HuH-7 (cell line): ENCODE measurements at places on chromosomes 11 and 22.
A peak's percentile ranks its signal among the peaks of the same experiment; 100 is the strongest.

GRCh38 chr22:17972385-17973191 is 51.8 kb downstream of the MICAL3 start:
- peak; percentile 62 for DNase-seq

DNA sequence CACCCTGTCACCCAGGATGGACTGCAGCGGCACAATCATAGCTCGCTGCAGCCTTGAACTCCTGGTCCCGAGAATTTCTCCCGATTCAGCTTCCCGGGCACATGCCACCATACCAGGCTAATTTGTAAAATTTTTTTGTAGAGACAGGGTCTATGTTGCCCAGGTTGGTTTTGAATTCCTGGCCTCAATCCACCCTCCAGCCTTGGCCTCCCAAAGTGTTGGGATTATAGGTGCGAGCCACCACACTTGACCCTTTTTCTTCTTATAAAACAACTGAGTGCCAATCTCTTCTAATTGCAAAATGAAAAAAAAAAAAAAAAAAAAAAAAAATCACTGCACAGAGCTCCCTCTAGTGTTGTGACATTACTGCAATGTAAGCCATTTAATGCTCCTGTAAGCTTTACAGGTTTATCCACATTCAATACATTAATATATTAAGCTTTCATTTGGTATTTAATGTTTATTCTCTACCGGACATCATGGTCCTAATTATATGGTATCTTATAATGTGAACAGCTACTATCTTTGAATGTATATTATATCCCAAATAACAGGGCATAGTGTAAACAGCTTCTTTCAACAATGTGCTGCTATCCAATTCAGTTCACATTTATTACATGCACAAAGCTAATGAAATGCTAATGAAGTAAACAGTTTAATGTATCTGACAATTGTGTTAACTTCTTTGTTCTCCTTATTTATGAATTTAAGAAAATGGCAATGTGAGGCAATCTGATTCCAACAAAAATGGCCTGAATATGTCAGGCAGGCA is 44.6 kb downstream of the COPB1 start:
- no peak for DNase-seq

- DNase-seq = no peak
Observed at GRCh38 chr11:68521969-68522652, 61.6 kb downstream of the PPP6R3 start.

DNA sequence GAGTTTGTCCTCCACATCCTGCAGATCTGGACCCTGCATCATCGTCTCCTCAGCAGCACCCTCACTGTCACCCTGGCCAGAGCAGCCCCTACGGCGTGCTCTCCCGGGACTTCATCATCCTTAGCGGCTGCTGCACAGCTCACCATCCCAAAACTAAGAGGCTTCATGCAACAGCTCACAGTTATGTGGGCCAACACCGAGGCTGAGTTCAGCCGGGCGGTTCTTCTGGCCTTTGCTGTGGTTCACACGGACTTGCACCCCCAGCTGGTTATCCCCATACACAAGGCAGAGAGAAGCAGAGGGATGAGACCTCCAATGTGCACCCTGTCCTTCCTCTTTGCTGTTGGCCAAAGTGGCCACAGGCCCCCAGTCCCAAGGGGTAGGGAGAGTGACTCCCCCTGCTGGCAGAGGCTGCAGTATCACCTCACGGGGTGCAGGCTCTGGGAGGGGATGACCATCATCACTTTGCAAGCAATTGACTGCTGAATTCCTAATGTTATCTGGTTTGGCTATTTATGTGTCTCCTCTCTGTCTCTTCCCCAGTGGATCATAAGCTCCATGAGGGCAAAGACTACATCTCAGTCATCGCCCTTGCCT is 276.8 kb downstream of the BRD1 start:
- DNase-seq = peak; percentile 52

DNA sequence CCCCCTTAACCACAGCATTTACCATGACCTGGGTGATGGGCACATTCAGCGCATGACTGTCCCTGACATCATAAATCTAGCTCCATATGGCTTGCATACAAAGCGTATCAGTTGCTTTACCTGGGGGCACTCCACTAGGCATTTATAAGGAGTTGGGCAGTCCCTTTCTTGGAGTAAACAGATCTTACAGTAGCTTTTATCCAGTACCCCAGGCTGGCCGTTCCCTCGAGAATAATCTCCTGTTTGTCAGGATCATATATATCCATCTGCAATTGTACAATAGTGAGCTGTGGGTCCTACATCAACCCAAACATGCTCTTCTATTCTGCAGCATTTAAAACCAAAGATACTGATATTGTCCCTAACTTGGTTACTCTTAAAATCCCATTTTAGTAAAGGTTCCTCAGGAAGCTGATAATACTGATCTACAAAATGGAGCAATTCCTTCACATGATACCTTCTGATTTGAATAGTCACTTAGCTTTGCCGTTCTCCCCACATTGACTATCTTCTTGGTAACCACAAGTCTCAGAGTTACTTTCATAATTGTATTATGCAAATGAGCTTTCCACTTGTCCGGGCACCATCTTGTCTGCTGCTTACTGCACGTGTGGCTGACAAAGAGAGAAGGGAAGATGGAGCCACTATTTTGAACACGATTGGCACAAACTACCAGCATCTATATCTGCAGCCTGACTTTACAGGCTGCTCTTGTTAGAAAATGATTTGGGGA is 205.0 kb downstream of the CWF19L2 start:
- DNase-seq = no peak

- DNase-seq = no peak
Observed at GRCh38 chr22:42964994-42965699, 49.8 kb downstream of the PACSIN2 start.

DNA sequence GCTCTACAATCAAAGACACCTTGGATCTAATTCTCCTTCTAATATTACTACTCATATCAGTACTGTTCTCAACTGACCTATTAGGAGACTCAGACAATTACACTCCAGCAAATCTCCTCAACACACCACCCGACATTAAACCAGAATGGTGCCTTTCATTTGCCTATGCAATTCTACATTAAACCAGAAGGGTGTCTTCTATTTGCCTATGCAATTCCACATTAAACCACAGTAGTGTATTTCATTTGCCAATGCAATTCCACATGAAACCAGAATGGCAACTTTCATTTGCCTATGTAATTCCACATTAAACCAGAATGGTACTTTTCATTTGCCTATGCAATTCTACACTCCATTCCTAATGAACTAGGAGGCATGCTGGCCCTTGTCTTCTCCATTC is 15.3 kb upstream of the APOL3 start:
- no peak for DNase-seq

DNA sequence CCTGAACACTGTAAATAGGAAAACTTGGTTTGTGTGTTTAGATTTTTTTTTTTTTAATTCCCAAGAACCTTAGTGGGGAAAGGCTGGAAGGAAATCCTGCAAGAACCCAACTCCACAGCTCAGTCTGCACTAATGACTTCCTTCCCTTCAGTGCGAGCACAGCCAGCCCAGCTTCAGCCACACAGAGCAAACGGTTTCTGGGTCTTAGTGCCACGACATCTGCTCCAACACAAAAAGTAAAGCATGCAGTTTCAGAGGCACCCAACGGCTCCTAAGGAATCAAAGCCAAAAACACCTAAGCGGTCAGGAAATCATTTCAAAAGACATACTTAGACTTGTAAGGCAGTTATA is 236.1 kb downstream of the TTC28 start:
- DNase-seq = peak; percentile 46

GRCh38 chr11:125871391-125872137 is 15.9 kb upstream of the HYLS1 start:
- peak; percentile 68 for DNase-seq

- DNase-seq = no peak
Observed at GRCh38 chr22:37163575-37164504, 14.1 kb upstream of the IL2RB start.

- no peak for DNase-seq
Observed at GRCh38 chr11:116871248-116871647, 33.8 kb upstream of the APOA1 start.

- peak; percentile 34 for DNase-seq
Observed at GRCh38 chr11:18383388-18384156, 10.8 kb upstream of the LDHA start.

DNA sequence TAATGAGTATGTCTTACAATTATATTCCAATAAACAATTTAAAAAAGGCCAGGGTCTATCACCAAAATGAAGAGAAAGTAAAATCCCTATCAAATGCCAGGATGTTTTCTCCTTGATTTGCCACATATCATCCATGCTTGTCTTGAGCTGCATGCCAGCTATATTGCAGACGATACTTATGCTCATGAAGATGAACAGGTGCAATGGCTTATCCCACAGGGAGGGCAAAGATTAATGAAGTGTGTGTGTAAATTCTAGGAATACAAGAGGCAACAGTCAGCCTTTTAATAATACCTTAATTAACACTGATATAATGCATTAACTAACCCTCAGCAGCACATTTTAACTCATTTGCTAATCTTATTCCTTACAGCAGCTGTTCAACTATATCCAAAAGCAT is 850.5 kb downstream of the KCNA4 start:
- DNase-seq = no peak

GRCh38 chr11:22516111-22516510 is 109.5 kb downstream of the FANCF start:
- DNase-seq = no peak

DNA sequence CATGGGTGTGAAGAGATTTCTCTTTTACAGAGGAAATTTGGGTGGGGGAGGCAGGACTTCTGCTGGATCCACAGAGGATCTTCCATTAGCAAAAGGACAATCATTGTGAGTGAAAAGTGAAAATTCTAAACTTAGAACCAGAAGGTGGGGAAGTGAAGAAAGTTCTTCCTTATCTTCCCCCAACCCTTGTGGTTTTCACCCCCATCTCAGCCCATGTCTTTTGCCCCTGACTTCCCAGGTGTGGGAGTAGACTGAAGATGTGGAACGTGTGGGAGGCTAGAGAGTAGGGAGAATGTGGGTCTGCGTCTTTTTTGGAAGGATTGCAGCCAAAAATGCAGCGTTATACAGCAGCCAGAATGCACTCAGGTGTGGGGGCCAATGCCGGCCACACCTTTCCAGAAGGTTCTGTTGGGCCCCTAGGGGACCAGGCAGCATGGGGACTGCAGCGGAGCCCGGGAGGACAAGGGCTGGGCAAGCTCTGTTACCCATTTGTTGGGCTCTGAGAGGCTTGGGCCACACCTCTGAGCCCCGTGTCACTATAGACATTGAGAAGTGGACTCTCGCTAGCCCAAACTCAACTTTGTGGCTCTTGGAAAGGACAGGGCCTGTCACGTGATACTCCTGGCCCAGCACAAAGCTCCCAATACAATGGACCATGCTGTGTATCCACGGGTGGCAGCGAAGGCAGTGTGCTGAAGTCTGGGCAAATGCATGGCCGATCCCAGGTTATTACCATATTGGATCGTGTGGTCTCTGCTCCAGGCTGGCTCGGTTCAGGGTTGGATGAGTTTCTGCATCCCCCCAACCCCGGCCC is 32.8 kb upstream of the LINC01488 start:
- DNase-seq = no peak

- no peak for DNase-seq
Observed at GRCh38 chr11:57541169-57541568, 3.8 kb downstream of the SMTNL1 start.

DNA sequence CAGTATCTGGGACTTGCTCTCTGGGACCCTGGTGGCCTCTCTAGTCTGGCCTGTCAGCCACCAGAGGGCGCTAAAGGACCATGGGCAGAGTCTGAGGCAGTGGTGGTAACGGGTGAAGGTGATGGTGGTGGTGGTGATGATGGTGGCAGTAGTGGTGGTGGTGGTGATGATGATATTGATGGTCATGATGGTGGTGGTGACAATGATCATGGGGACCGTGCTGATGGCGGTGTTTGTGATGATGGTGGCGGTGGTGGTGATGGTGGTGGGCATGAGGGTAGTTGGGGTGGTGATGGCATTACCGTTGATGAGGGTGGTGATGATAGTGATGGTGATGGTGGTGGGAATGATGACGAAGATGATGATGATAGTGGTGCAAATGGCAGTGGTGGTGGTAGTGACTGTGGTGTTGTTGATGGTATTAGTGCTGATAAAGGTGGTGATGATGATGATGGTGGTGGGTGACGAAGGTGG is 16.0 kb downstream of the TRPM5 start:
- peak; percentile 88 for DNase-seq

- no peak for DNase-seq
Observed at GRCh38 chr11:110000850-110001249, 92.3 kb upstream of the ZC3H12C start.

GRCh38 chr22:43426816-43427215 is 15.0 kb downstream of the MPPED1 start:
- DNase-seq = no peak

GRCh38 chr22:49753961-49754695 is 73.5 kb downstream of the BRD1 start:
- no peak for DNase-seq

- no peak for DNase-seq
Observed at GRCh38 chr11:62601122-62601371, 618 bp downstream of the MTA2 start.

- no peak for DNase-seq
Observed at GRCh38 chr22:48806227-48806781, 1021.4 kb downstream of the BRD1 start.

DNA sequence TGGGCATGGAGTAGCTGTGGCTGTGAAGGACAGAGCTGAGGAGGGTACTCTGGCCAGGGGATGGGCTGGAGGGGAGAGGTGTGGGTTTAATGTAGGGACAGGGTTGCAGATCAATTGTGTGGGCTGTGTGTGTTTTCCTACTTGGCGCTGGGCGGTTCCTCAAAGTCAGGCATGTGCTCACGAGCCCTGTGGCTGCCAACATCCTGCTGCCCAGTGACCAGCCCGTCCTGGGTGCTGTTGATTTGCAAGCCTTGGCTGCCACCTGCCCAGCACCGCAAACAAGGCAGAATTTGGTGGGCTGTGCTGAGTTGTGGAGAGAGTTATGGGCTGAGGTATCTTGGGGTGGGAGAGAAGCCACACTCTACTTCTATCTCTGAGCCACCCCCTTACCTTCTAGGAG is 69.2 kb downstream of the SCN3B start:
- no peak for DNase-seq

- DNase-seq = no peak
Observed at GRCh38 chr22:30919973-30920372, 48.6 kb downstream of the MORC2 start.

- DNase-seq = no peak
Observed at GRCh38 chr11:119218141-119218878, 12.2 kb downstream of the CBL start.

- DNase-seq = no peak
Observed at GRCh38 chr11:131099013-131099412, 182.7 kb upstream of the SNX19 start.

DNA sequence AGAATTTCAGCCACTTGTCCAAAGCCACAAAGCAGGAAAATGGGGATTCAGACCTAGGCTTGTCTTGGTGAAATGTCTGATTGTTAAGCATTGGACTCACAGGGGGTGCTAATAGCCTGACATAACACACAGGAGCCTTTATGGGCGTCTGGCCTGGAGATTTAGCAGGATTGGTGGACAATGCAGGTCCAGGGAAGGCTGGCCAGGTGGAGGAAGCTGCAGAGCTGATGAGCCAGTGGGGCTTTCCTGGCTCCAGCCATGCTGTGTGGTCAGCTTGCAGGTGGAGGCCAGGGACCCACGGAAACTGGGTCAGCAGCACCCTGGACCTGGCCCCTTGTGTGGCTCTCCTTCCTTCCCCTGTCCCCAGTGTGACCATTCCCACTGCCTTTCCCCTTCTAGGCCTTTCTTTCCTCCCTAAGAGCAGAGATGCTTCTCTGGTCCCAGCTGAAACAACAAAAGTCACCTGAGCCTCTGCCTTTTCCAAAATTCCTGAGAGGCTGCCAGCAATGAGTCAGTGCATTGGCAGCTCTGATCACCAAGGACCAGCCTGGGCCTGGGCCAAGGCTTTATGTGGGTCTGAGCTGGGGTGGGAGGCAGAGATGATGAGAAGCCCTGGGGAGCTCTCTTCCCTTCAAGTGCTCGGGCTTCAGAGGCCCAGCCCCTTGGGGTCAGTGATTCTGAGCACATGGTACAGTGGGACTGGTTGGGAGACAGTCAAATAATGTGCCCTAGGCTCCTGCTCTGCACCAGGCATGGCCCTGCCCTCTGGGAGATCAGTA is 85.2 kb downstream of the CCDC81 start:
- DNase-seq = no peak
